ENCODE measurements at places on chromosomes 7 and 10.

DNA sequence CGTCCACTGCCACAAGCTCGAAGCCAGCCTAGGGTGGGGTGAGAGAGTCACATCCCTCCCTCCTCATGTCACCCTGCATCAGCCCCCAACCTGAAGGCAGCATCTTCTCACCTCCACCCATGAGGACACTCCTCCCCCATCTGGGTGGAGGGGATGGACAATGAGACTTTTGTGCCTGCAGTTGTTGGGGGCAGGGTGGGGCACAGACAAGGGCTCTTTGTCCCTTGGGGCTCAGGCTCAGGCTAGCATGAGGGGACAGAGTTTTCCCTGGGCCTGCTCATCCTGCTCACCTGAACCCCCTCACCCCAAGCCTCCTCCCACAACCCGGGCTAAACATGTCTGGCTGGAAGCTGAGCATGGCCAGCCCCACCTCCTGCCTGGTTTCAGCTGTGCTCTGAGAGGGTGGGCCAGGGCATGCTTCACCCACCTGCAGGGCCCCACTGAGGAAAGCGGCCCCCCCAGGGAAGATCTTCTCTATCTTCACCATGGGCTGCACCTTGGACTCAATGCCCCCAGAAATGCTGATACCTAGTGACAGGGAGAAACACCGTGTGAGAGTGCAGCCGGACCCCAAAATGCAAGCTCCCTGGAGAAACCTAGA lies 9.3 kb downstream of the LZTS2 start:
- no peak for DNase-seq

DNA sequence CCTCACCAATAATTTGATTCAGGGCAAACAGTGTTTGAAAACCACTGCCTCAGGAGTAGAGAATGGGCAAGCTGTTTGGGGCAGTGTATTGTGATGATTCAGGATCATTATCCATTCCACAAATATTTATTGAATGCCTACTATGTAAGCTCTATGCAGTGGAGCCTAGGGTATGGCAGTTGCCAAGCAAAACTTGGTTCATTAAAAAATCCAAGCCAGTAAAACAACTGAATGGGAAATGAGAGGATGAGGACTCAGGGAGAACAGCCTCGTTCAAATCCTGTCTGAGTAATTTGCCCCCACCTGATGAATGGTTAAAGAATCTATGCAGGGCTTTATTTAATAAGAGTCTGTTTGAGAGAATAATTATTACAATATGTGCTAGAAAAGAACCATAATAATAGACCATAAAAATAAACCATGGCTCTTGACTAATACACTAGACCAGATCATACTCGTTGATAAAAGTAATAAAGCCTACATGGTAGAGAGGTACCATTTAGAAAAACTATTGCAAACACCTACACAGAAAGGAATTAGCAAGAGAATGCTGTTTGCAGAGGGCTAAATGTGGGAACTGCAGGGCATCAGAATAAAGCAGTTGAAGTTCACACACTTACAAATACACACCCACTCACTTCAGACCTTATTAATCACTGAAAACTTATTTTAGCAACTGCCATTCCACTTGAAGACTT lies 71.7 kb downstream of the CREB5 start:
- no peak for DNase-seq

- no peak for DNase-seq
These were observed 18.0 kb downstream of the CDCA7L start for GRCh38 chr7:21927693-21928092.

GRCh38 chr7:129750091-129750490 lies 138.6 kb downstream of the NRF1 start:
- DNase-seq, result no peak

- DNase-seq, result no peak
These were observed 337.8 kb downstream of the NRG3 start for GRCh38 chr10:82212753-82213152.
